ENCODE measurements at places on chromosomes 5 and 9.

- DNase-seq, result no peak
Measured at GRCh38 chr5:173554038-173554955, 62.2 kb downstream of the BOD1 start.

DNA sequence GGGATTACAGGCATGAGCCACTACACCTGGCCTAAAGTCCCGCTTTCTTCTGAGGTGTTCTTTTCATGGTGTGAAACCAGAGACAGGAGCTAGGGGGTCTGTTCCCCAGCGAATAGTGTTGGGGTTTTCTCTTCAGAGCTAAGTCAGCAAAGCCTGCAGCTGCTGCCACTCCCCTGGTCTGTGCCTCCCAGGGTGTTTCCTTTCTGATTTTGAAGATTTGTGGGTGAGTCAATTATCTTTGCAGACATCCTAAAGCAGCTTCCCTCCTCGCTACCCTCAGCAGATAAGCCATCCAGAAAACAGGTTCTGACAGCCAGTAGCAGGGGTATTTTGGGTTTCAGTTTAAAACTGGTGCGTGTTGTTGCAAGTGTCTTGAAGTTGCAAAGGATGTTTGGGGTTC is 72.0 kb upstream of the IQGAP2 start:
- DNase-seq, result no peak

- DNase-seq, result no peak
Measured at GRCh38 chr5:125715216-125715615, 708.0 kb upstream of the GRAMD2B start.

DNA sequence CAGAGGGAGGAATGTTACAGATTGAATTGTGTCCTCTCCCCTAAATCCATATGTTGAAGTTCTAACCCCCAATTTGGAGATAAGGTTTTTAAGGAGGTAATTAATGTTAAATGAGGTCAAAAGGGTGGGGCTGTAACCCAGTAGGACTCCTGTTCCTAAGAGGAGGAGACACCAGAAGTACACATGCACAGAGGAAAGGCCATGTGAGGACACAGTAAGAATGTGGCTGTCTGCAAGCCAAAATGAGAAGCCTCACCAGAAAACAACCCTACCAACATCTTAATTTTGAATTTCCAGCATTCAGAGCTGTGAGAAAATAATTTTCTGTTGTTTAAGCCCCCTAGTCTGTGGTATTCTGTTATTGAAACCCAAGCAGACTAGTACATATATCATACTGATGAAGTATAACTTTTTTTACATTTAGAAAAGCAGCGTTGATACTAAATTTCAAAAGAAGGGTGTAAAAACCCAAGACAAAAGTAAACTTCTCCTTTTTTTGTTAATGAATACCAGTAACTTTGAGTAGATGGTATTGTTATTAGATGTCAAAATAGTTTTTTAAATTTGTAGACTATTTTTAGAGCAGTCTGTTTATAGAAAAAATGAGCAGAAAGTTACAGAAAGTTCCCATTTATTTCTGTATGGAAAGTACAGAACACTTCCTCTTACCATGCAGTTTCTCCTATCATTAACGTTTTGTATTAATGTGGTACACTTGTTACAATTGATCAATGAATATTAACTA is 25.1 kb downstream of the RNF180 start:
- no peak for DNase-seq

DNA sequence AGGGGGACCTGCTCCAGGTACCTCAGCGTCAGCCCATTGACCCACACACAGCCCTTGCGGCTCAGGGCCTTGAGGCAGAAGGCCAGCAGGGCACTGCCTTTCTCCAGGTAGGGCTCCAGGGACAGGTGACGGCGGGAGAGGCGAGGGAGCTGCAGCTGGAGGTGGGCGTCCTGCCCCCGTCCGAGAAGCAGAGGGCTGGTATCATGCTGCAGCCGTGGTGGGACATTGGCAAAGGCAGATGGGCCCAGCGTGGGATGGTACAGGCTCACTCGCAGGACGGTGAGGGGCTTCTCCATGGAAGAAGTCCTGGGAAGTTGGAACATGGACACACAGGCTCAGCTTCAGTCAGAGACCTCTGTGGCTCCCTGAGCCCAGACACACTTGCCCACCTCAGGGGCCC is 2.5 kb upstream of the DCANP1 start:
- no peak for DNase-seq

DNA sequence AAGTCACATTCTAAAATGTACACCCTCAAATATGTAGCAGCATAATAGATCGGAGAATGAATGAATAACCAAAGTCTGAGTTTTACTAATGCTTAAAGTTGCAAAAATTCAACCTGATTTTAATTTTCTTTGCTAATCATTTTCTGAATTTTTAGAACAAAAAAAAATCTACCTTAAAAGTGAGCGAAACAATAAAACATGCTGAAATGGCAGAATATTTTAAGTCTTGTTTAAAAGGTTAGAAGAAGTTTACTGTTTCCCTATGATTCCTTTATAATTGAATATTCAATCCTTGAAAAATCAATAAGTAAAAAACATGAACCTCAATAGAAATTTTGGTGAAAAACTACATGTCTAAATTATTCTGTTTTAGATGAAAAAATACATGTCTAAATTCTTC is 27.1 kb upstream of the ZNF462 start:
- DNase-seq, result no peak

DNA sequence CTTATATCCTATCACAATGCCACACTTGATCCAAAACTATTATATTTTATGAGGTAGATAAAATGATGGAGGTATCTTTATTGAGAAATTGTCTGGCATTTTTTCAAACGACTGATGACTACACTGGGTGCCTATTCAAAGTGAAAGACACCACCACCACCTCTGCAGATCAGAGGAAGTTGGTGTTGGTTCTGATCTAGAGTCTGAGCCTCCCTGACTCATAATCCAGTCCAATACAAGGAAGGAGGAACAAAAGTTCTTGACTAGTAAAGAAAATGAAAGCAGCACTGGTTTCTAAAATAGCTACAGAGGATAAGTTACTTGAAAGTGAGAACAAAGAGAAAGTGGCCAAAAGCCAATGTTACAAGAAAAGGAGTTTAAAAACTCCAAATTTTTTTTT is 139.9 kb downstream of the RFX3 start:
- DNase-seq, result no peak

GRCh38 chr9:22244139-22245011 is 202.2 kb upstream of the DMRTA1 start:
- DNase-seq, result no peak

DNA sequence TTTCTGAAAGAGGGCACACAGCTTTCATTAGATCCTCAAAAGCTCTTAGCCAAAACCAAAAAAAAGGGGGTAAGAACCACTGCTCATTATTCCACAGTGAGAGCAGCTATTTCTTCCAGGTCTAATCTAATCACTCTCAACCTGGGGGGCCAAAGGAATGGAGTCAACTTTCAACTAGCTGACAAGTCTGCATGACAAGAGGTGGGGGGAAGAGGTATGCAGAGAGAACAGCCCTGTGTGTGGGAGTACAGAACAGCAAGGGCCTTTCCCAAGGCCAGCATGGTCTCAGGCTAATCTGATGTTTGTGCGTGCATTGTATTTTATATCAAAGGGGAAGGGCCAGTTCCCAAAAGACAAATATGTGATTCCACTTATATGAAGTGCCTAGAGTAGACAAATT is 36.9 kb upstream of the PIP5K1B start:
- DNase-seq, result no peak

DNA sequence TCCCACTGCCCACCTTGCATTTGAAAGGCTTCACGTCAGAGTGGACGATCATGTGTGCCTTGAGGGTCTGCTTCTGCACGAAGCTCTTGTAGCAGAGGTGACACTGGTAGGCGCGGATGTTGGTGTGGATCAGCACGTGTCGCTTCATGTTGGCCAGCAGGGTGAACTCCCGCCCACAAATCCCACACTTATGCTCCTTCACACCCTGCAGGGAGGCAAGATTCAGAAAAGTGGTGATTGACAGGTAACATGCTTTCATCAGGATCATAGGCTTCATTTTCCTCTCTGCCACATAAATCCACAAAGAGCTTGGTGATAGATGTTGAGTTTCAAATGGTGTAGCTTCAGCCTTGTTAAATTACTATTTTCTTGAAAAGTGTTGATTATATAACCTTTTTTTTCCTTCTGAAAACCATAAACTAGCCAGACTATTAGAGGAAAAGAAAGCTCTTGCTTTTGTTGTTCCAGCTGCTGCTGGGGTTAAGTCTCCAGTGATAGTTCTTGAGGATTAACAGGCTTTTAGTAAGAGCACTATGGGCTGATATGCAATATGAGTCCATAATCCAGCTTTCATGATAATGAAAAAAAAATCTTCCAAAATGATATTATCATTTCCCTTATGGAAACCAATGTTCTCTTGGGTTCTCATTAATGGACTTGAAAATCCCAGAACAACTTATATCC is 50.7 kb downstream of the ZNF366 start:
- DNase-seq, result no peak

DNA sequence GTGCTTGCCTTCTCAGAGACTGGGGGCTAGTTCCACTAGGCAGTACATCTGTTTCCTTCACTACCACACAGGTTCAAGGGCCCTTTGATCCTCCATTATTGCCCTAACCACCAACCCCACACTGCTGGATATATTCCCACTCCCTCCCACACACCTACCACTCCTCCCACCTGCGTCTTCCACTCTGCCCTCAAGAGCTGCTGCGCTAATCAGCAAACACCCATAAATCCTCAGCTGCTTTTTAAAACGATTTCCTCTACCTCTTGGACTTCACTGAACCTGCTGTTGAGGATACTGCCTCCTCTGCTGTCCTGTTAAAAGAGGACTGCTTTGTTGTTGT is 120.9 kb downstream of the MAPKAP1 start:
- no peak for DNase-seq

DNA sequence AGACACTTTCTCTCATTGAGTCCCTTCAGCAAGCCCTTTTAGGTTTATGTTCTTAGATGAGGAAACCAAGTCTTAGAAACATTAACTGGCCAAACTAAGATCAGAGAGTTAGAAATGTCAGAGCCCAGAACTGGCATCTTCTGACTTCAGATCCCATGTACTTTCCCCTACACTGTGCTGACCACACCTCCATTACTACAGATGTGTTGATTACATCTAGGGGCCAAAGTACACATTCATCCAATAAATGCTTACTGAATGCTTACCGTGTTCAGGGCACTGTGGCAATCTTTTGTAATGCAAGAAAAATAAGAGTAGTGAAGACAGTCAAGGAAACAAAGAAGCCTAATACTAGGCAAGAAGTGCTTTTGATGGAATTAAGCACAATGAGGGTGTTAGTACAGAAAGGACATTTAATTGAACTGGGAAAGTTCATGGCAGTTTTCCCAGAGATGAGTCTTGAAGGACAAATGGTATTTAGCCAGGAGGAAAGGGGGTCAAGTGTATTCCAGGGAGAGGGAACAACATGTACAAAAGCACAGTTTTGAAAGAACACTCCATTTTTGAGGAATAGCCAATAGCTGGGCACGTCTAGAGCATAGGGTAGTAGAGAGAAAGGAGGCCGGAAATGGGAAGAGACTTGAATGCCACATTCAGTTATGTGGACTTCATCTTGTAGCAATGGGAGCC is 89.7 kb upstream of the CDKN2B start:
- no peak for DNase-seq

- no peak for DNase-seq
Measured at GRCh38 chr5:169085636-169086035, 215.3 kb downstream of the SLIT3 start.

DNA sequence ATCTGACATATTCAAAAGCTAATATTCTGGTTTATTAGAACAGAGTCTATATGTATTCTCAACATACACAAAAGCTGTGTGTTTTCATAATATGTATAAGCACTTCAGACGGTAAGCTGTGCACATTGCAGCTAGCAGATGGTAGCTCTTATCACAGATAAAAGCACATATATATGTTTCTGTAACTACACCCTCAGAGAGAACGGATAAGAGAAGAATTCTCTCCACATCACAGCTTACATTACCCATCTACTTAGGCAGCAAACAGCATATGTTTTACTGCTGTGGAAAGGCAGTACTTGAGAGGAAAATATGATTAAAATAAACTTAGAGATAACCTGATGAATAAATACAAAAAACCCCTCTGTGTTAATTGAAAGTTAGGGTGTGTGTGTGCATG is 450.9 kb upstream of the ZNF608 start:
- DNase-seq, result no peak

DNA sequence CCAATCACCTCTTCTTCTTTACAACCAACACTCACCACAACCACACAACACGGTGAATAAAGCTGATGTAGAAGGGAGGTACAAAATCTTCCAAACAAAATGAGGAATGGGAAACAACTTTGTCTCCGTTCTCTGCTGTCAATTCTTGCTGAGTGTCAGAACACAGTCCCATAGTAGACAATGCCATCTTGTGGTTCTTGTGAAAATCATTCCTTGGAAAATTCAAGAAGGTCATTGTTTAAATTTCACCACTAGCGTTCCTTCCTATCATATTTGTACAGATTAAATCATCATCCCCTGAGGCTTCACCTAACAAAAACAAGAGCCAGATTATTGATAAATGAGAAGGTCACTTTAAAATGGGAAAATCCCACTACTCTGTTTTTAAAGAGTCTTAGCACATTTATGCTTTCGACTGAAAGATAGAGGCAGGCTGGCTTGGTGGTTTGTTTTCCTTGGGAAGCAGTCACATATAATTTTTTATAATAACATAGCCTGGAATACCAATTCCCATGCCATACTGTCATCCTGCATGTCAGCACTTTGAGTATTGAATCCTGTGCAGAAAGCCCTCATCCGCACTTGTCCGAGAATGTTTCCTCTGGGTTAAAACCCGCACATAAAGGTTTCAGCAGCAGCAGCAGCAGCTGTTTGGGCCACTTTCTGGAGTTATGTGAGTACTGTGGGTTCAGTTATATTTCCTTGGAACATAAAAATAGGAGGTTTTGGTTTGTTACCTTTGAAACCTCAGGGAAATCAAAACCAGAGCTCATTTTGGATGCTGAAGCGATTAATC is 395.0 kb upstream of the SMARCA2 start:
- DNase-seq, result no peak

GRCh38 chr9:129567842-129568559 is 52.9 kb downstream of the C9orf50 start:
- no peak for DNase-seq

DNA sequence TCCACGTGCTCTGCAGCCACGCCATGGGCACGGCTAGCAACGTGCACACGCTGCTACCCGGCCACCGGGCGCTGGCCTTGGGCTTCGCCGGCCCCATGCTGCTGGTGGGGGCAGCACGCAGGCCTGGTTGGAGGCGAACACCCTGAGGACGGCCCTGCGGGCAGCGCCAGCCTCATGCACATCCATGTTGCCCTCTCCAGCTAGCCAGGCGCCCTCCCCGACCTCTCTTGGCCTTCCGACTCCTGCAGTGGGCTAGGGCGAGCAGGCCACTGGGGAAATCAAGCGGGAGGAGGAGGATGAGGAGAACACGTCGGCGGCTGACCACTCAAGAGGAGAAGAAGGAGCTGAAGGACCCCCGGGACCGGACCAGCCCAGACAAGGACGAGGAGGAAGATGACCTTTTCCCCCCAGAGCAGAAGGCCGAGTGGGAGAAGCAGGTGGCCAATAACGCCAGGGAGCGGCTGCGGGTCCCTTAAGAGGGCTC is 73.3 kb downstream of the INSL6 start:
- DNase-seq, result no peak

GRCh38 chr5:6350277-6351090 is 27.9 kb downstream of the MED10 start:
- DNase-seq, result no peak
